ENCODE measurements at places on chromosomes 11 and 22.
A peak's percentile ranks its signal among the peaks of the same experiment; 100 is the strongest.

DNA sequence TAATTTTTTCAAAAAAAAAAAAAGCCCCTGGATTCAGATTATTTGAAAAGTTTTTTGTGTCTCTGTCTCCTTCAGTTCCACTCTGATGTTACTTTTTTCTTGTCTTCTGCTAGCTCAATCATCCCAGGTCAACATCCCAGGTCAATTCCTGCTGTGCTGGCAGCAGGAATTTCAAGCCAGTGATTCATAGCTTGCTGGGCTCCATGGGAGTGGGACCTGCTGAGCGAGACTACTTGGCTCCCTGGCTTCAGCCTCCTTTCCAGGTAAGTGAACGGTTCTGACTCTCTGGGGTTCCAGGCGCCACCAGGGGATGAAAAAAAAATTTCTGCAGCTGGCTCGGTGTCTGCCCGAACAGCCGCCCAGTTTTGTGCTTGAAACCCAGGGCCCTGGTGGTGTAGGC is 31.4 kb downstream of the PLAAT5 start:
- no peak for DNase-seq

- DNase-seq: no peak
Observed at GRCh38 chr11:93591247-93591898, 48.2 kb upstream of the SMCO4 start.

DNA sequence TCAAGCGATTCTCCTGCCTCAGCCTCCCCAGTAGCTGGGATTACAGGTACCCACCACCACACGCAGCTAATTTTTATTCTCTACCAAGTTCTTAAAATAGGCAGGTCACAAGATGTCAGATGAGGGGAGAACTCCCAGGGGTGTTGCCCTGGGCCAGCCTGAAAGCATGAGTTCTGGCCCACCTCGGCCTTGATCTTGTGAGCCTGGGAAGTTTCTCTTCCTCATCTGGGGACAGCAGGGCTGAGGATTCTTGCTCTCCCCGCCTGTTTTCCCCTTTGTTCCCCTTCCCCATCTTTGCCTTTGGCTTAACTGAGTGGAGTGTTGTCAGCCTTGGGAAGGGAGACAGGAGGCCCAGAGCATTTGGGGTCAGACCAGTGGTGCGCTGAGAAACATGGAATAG is 3.5 kb downstream of the PDXP start:
- DNase-seq: no peak

GRCh38 chr22:44045145-44045544 is 21.0 kb downstream of the PARVB start:
- no peak for DNase-seq

GRCh38 chr11:96145163-96145585 is 197.8 kb downstream of the MAML2 start:
- DNase-seq: no peak

DNA sequence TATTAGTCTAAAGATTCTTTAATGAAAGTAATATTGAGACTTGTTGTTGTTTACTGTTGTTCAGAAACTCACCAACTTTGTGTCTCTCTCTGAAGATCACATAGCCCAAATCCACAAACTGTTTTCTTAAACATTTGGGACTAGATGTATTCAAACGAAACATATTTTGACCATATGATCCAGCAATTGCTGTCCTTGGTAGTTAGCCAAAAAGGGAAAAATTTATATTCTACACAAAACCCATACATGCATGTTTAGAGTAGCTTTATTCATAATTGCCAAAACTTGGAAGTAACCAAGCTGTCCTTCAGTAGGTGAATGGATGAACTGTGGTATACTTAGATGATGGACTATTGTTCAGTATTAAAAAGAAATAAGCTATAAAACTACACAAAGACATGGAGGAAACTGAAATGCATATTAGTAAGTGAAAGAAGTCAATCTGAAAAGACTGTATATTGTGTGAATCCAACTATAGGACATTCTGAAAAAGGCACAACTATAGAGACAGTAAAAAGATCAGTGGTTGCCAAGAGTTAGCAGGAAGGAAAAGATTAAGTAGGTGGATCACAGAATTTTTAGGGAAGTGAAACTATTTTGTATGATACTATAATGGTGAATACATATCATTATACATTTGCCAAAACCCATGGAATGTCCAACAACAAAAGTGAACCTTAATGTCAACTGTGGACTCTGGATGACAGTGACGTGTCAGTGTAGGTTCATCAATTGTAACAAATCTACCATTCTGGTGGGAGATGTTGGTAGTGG is 442.9 kb downstream of the INSC start:
- DNase-seq: no peak

- no peak for DNase-seq
Observed at GRCh38 chr11:78194490-78194889, 5.8 kb downstream of the USP35 start.

DNA sequence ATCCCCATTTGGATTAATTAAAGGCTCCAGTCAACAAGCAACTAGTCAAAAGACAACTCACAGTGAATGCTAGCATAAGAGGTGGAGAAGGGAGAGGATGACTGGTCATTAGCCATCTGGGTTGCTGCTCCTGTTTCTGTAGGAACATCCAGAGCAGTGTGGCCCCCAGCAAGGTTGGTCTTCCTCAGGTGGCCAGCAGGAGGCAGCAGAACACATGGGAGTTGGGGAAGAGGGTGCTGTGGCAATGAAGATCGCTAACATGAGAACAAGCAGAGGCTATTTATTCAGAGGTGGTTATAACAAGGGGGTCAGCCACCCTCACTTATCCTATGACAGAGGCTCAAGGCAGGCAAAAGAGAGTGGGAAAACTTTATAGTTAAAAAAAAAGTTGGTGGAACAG is 21.3 kb downstream of the IZUMO1R start:
- DNase-seq: peak; percentile 75

GRCh38 chr22:43320943-43321900 is 21.9 kb downstream of the SCUBE1 start:
- no peak for DNase-seq

DNA sequence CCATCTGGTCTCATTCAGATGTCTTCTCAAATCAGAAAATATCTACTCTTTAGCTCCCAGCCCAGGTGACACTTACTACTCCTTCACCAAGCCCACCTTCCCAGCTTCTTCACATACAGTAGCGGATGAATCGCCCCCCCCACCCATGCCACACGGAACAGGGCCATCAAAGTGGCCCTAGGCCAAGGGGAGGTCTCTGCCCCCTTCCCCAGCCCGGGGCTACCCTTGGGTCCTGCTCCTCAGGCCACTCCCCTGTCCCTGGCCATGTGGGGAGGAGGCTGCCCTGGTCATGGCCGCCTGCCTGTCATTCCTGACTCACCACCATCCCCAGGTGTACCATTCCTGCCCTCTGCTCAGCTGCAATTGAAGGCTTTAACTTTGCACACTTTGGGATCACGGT is 142.8 kb downstream of the NECTIN1 start:
- no peak for DNase-seq

DNA sequence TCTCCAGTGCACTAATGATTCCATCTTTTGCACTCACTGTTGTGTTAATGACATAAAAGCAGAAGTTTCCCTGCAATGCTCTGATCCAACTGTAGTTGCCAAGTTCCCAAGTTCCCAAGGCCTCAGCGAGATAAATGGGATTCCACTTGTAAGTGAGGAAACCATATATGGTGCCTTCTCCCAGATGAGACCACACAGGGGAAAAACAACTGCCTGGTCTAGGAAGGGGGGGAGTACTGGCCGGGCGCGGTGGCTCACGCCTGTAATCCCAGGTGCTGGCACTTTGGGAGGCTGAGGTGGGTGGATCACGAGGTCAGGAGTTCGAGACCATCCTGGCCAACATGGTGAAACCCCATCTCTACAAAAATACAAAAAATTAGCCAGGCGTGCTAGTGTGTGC is 23.3 kb upstream of the RELA start:
- no peak for DNase-seq

GRCh38 chr11:126140926-126141280 is 70.5 kb downstream of the RPUSD4 start:
- DNase-seq: no peak

DNA sequence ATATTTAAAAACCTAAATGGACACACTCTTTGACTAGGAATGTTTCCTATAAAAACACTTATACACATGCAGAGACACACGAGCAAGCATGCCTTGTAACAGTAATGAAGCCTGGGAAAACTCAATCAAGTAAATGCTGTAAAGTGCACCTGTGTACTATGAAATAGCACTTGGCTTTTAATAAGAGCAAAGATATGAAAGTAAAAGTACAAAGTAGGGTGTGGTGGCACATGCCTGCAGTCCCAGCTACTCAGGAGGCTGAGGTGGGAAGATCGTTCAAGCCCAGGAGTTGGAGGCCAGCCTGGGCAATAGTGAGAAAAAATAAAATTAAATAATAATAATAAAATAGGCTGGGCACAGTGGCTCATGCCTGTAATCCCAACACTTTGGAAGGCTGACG is 166.9 kb upstream of the GRK3 start:
- DNase-seq: no peak
